ENCODE measurements at places on chromosomes 2 and 18.

- DNase-seq: no peak
These were observed 3.4 kb downstream of the COLEC11 start for GRCh38 chr2:3598197-3598910.

DNA sequence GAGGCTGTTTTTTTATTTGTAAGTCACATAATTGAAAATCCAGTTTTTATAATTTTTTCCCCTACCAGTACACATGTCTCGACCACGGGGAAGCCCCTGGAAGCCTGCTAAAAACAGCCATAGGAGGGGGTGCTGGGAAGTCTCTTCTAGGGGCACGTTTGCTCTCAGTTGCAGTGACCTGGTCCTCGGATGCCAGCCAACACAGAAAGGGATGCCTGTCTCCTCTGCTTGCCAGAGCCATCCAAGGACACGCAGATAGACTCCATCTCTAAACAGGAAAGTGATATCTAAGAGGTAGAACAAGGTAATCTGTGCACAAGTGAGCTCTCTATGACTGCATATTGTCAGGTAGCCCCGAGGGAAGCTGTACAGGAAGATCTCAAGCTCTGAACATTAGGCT is 255.8 kb downstream of the SETBP1 start:
- DNase-seq: no peak

DNA sequence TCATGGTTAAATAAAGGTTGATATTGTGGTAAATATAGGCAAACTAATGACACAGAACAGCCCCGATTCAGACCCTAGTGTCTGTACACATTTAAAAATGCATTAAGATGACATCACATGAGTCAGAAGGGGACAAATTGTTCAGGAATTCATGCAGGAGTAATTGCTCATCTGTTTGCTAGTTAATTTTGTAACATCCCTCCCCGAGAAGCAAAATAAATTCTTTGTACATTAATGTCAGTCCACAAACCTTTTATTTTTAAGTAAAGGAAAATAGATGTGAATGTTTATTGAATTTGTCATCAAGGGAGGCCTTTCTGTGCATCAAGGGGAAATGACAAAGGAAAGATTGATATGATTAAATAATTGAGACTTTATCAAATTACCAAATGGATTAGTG is 69.9 kb downstream of the SH3BP4 start:
- DNase-seq: no peak

DNA sequence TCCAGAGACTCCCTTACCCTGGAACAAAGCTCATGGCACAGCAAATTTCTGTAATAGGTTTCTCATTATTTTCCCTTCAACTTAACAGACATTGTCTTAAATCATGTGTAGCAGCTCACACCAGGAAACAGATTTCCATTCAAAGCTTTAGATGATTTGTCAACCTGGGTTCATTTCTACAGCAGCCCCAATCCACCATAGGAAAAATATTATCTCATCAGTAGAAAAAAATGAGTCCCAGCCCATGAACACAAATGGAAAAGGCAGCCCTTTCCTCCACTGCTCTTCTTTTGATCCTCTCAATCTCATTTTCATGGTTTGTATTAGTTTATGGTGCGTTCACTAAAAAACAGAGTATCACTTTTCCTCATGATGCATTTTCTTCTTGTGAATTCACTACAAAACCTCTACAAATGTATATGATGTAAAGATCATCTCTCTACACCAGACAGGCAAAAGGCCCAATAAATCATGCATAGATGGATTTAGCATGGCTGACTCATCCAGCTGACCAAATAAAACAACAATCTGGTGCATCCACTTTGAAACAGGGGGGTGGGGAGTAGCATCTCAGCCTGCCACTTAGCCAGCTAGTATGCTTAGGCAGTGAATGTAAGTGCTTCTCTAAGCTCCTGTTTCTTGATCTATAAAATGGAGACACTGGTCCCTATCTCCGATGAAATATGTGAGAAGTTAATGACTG is 78.6 kb downstream of the SATB2 start:
- no peak for DNase-seq

DNA sequence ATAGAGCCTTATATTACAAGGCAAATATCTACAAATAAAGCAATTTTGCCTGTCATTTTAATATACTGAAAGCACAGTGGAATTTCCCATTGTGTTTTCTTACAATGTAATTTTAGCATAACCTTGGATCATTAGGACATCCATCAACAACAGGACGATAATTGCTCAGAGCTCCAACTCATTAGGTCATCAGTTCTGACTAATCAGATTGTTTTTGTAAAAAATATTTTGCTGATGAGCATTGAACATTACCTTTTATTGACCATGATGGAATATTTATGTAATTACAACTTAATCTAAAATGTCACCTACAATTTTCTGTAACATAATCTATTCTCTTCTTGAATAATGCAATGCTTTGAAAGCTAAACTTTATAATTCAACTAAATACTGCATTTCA is 215.3 kb upstream of the DSEL start:
- no peak for DNase-seq
